ENCODE measurements at places on chromosomes 11 and 22.

GRCh38 chr11:122192634-122193255, 76.7 kb upstream of the BLID start:
- DNase-seq = peak; percentile 65

DNA sequence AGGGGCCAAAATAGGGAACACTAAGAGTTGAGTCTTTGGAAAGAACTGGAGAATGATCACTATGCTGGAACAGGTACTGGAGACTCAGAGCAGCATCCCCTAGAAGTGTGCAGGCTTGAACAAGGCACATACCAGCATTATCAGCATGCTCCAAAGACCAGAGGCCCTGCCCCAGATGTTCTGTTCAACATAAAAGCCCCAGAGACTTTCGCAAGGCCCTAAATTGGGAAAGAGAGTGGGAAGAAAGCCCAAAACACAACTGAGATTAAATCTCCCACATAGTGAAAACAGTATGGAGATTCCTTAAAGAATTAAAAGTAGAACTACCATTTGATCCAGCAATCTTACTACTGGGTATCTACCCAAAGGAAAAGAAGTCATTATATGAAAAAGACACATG, 9.4 kb downstream of the CNGA4 start:
- peak; percentile 92 for DNase-seq

DNA sequence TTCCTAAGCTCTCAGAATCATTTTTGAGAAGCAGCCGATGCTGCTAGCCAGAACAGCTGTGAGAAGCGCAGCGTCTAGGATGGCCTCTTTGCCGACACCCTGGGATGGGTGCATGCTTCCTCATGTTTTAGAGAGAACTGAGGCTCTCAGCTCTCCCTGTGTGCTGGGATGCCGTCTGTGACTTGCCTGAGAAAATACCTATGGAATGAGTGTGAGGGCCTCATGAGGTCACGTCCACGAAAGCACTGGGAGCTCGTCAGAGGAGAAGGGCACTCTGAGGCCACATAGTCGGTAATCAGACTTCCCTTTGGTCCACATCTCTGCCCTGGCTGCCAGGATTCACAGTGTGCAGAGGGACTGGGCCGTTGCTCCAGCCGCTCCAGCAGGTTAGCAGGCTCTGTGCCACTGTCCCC, 54.7 kb downstream of the MICAL3 start:
- peak; percentile 95 for DNase-seq

DNA sequence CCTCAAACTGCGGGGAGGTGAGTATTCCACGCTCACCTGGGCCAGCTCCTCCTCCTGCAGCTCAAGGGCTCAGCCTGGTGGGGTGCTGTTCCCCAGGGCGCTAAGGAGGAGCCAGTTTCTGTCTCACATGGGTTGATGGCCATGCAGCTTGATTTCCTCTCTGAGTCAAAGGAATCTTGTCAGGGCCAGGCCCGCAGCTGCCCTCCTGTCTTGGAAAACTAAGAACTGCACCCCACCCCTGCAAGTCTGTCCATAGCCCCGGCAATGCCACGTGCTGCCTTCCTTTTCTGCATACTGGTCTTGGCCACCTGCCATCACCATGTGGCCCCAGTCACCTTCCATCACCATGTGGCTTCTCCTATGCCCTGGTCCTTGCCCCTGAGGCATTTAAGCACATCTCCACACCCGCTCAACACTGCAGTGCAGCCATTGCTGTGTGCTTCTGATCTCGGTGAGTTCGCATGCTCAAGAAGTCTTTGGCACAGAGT, 35.2 kb upstream of the CLDN5 start:
- DNase-seq = no peak

DNA sequence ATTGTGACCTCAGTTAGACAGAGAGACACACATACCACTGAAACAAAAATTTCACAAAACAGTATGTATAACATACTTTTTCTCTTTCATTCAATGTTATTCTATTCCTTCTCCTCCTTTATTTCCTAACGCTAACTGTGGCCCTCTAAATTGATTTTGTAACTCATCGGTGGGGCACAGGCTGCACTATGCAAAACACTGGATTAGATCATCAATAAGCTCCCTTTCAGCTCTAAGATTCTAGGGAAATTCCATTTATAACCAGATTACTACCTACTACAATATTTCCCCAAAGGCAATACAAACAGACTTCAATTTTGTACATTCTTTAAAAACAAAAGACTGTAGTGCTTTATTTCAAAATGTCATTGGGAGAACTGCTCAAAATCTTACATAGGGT, 6.1 kb downstream of the FJX1 start:
- DNase-seq = no peak

DNA sequence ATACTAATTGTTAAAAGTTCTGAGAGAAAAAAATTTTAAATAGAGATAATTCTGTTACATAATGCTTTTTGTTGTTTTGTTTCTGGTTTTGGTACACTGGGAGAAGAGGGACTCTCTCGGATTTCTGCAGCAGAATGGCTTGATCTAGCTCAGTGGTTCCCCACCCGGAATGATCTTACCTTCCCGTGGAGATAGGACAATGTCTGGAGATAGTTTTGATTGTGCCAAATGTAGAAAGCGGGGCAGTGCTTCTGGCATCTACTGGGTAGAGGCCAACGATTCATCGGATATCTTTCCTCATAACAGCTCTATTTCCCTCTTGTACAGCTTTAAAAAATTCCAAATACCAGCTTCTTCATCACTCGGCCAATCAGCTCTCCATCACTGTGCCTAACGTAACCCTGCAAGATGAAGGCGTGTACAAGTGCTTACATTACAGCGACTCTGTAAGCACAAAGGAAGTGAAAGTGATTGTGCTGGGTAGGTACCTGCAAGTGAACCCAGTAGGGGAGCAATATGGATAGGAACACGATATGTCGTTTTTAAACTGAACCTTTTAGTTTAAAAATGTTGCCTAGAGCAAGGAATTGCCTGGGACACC, 13.2 kb downstream of the CRTAM start:
- no peak for DNase-seq

- peak; percentile 58 for DNase-seq
Measured at GRCh38 chr22:37544955-37545702, 15.2 kb upstream of the CDC42EP1 start.

GRCh38 chr11:106466521-106467080, 389.1 kb downstream of the AASDHPPT start:
- peak; percentile 83 for DNase-seq

DNA sequence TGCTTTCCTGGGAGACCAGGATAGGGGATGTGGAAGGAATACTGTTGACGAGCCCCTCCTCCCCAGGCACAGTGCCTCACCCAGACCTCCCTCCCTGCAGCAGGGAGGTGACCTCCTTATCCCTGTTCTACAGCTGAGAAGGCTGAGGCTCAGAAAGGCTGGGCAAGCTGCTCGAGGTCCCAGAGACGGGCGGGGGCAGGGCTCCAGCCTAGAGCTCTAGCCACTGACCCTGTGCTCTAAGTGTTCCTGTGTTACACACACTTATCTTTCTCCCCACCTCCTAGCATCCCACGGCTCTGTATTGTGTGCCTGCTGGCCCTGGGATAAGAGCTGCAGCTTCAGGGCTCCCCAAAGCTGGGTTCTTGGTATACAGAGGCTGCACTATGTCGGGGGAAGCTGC, 7.9 kb downstream of the CCDC134 start:
- DNase-seq = no peak

GRCh38 chr11:76801225-76801624, 18.1 kb downstream of the TSKU start:
- no peak for DNase-seq

- DNase-seq = no peak
Measured at GRCh38 chr11:35151683-35152280, 12.8 kb downstream of the CD44 start.

DNA sequence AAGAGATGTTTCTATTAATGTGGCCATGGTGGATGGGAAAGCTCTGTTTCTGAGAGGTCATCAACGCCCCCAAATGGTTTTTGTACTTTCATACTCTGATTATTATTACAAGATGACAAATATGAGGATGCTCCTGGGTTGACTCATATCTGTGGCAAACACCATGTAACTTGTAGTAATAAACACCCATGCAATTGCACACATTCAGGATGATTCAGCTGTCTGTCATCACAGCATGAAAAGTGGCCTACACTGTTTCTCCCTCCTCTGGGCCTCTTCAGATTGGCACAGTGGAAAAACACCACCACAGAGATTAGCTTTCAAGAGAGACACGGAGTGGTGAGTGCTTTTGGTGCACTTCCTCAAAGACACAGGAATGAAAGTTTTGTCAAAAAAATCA, 85.4 kb downstream of the MTNR1B start:
- peak; percentile 98 for DNase-seq

GRCh38 chr11:86625544-86625943, 46.9 kb downstream of the ME3 start:
- DNase-seq = no peak

DNA sequence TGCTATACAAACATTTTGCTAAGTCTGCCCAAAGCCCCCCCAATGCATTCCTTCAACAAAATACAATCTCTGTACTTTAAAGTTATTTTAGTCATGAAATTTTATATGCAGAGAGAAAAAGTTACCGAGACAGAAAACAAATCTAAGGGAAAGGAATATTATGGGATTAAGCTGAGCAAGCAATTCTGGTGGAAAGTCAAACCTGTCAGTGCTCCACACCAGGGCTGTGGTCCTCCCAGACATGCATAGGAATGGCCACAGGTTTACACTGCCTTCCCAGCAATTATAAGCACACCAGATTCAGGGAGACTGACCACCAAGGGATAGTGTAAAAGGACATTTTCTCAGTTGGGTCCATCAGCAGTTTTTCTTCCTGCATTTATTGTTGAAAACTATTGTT, 92.4 kb downstream of the RRAS2 start:
- no peak for DNase-seq

DNA sequence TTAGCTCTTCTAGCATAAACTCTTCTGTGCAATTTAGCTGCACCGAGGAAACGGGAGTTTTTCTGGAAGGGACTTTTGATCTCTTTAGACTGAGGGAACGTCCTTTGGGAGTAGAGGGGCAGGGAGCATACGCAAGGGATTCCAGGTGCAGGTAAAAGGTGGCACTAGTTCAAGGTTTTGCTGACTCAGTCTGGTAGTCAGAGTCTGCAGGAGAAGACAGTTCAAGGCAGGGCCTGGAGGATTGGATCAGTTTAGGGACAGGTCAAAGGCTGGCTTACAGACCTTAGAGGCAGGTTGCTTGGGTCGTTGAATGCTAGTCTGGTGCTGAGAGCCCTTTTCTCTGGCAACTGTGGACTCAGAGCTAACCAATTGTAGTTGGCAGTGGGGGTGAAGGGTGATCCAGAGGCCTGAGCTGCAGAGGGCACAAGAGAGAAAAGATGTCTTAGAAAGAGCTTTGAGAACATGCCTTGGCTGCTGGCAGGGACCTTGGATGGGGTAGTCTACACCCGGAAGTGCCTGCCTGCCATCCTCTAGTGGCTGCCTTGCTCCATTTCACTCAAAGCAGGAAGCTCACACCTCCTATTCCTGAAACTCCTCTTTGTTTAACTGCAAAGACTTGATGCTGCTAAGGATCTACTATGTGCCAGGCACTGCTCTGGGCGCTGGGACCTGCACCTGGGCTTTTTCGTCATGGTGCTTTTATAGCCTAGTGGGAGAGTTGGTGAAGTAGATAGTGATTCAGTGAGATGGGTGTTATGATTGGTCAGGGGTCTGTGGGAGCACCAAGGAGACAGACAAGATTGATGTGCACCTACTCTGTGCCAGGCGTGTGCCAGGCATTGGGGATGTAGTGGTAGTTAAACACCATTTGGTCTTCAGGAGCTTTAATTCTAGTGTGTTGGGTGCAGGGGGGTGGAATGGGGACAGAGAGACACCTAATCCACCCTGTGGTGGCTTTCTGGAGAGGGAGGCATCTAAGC, 17.1 kb downstream of the MIAT start:
- DNase-seq = no peak

GRCh38 chr11:3155691-3156258, 9.3 kb downstream of the OSBPL5 start:
- DNase-seq = no peak

DNA sequence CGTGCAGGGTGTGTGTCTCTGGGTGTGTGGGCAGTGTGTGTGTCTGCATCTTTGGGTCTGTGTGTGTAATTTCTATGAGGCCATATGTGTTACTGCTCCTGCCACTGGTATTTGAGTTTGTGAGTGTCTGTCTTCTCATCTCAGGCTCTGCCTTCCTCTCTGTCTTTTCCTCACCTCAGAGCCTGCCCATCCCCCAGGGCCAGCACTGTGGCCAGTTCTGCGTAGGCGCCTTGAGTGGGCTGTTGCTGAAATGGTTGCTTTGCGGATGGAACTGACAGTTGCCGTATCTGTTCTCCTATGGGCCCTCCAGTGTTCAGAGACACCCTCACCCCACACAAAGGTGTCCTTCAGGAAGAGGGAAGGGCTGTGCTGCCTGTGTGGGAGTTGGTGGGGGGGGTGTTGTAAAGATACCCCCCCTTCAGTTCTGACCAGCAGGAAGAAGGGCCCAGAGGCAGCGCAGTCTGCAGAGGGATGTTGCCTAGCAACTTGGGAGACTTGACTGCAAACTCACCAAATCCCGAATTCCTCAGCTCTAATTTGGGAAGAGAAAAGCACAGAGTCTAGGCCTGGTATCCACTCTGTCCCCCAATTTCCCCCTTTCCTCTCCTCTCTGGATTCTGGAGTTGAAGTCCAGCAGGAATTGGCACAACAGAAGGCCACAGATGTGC, 2.0 kb upstream of the NRGN start:
- DNase-seq = no peak

- DNase-seq = peak; percentile 46
Measured at GRCh38 chr11:15819679-15820286, 536.6 kb downstream of the SOX6 start.

- DNase-seq = no peak
Measured at GRCh38 chr22:36580846-36581245, 51.9 kb upstream of the EIF3D start.

GRCh38 chr11:69018924-69019323, 5.9 kb upstream of the MRGPRF start:
- DNase-seq = peak; percentile 44

All from amniotic epithelial cell (primary cell).